ENCODE measurements at places on chromosomes 1 and 21. TPM values are rescaled to one million over a fixed set of nuclear protein-coding genes. Genes with fewer than 3 reads are reported as not detected.

Gene TNFSF4
- 2.5 TPM for polyA plus RNA-seq

Gene OR2L8
- polyA plus RNA-seq = not detected

Gene SYT14
- polyA plus RNA-seq = 1.7 TPM

- no peak for DNase-seq
These were observed 142.0 kb upstream of the COA6 start for GRCh38 chr1:234231061-234231892.

DNA sequence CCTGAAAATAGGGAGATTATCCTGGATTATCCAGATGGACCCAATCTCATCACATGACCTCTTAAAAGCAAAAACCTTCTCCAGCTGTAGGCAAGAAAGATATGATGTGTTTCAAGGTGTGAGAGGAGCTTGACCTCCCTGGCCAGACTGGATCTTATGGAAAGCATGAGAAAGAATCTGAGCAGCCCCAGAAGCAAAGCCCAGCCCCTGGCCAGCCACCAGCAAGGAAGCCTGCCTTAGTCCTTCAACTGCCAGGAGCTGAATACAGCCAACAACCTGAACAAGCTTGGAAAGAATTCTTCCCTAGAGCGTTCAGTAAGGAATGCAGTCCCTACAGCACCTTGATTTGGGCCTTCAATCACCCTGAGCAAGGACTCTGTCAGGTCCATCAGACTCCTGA, 375.0 kb upstream of the CHRM3 start:
- DNase-seq = no peak

GRCh38 chr1:246320286-246320685, 186.8 kb downstream of the SMYD3 start:
- DNase-seq = no peak

DNA sequence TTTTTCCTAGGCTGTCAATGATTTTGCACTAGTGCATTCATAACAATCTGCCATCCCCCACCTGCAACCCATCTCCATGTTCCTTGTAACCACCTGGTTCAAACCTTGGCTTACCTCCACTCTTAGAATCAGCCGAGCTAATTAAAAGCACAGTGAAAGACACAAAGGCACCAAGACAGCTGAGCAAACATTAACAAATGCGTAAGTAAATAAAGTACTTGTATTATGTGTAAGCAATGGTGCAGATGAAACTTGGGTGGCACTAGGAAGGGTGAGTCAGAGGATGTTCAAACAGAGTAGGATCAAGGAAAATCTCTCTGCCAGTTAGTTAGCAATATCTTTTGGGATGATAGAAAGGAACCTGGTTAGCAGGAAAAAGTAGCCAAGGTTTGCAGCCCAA, 5.1 kb upstream of the FOXJ3 start:
- DNase-seq = no peak

DNA sequence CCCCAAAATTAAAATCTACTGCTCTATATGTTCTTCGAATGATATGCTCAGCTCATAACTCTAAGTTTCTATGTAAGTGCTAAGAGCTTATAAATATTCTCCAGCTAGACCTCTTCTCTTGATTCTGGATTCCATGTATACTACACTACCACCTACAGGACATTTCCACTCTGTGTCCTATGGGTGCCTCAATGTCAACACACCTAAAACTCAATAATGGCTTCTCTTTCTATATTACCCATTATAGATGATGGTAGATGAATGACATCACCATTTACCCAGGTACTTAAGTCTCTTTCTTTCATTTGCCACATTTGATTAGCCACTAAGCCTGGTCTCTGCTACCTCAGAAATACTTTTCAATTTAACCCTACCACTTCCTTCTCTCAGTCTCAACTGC, 41.3 kb downstream of the TBX19 start:
- no peak for DNase-seq

DNA sequence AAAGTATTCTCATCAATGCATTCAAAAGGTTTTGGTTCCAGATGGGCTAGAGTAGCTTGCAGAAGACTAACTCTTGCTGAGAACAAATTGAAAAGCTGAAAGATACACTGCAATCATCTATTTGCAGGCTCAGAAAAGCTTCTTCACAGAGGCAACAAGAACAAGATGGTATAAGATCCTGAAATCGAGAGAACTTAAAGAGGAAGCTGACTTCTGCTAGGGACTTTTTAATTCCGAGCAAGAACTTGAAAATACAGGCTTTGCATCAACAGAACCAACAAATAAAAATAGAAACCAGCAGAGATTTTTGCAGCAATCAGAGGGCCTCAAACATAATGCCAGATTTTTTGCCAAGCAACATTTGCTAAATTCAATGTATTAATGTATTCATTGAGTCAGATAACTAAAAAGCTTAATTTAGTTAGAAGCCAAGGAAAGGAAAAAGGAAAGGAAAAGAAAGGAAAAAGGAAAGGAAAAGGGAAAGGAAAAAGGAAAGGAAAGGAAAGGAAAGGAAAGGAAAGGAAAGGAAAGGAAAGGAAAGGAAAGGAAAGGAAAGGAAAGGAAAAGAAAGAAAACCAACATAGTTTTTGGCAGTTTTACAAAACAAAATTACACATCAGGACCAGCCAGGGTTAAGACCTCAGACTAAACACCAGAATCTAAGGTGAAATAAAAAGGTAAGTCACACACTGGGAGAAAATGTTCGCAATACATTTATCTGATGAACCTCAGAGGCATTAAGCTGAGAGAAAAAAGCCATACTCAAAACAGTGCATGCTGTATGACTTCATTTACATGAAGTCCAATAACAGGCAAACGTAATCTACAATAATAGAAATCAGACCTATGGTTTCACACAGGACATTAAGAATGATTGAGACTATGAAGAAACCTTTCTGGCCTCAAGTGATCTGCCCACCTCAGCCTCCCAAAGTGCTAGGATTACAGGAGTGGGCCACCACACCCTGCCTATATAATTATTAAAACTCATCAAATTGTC, 42.6 kb downstream of the FAF1 start:
- DNase-seq = no peak

DNA sequence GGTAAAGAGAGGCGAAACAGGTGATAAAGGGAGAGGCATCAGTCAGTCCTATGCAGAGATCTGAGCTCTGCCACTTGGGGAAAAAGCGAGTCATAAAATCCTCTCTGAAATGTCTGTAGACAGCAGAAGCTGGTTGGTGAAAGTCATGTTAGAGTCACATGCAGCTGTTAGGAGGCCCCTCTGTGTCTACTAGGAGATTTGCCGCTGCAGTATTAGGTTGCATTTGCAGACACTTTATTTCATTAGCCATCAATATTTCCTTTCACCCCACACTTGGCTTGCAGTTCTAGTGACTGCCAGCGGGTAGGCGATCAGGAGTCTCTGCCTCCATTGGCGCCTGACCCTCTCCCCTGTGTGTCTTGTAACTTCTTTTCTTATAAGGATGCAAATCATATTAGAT, 16.2 kb downstream of the ATP1A4 start:
- DNase-seq = no peak

GRCh38 chr1:241240069-241240468, 116.9 kb downstream of the RGS7 start:
- no peak for DNase-seq

Measured in hindlimb muscle (tissue), 1 donor.